ENCODE measurements at places on chromosomes 4 and X.

DNA sequence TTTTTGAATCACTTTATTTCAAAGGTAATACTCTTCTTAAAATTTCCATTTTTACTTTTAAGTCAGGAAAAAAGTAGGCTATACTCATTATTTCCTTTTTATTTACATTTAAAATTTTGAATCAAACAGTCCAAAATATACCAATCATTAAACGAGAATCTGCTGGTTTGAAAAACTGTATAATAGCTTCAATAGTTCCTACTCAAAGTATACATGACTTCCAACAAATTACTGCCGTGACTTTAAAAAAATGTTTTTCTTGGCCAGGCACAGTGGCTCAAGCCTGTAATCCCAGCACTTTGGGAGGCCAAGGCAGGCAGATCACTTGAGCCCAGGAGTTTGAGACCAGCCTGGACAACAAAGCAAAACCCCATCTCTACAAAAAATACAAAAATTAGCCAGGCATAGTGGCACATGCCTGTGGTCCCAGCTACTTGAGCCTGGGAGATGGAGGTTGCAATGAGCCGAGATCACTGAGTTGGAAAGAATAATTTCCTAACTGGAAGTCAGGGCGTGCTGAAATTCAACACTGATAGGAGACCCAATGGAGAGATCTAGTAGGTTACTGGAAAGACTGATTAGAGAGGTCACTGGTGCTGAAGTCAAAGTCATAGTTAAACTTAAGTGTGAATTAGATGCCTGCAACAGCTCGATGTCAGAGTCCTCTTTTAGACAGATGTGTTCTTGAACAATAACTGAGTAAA lies 9.0 kb downstream of the KLHL8 start:
- no peak for DNase-seq

DNA sequence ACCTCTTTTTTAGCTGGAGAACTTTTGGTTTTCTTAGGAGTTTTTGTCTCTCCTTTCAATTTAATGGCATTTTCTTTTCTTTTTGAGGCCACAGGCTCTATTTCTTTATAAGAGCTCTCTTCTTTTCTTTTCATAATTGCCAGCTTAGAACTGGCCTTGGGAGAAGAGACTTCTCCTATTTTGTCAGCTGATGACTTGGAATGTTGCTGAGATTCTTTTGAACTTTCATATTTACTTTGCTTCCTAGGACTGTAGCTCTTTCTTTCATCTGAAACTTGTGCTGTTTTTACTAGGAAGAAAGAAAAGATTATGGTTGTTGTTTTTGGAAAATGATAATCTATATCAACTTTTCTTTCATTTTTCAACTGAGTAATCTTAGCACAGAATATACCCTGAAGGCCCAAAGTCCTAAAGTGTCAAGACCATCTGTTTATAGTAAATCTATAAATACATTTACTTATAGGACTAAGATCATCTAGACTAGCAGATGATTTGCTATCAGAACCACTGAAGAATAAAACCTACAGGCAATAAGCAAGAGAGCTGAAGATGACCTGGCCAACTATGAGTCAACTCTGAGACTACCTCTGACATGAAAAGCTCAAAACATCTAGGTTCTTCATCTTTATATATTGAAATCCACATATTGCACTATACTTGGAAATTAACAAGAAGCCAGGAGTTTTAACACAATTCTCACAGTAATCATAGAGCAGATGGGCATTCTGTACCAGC lies 45.6 kb downstream of the RFC1 start:
- DNase-seq, result no peak

DNA sequence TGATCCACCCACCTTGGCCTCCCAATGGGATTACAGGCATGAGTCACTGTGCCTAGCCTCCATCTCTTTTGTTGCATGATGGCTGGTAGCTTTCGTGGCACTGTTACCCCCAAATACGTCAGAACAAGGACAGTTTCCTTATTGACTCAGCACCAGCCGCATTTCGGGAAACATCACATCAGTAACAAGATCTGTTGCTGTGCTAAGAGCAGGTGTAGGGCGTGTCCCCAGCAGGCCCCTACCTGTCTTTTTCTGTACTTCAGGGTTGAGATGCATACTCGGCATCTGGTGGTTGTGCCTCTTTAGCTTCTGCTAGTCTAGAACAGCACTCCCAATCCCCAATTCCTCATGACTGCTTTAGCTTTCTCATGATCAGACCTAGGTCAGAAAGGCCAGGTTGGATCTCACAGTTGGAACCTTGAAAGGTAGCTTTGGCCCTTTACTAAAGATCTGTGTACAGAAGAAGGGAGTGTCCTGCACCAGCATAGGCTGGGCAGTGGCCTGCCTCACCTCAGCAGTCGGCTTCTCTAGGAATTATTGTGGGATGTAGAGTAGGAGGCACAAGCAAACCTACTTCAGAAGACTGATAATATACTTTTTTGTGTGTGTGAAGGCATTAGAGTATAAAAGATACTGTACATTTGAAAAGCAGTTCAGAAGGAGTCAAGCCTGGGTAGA lies 36.8 kb downstream of the NSD2 start:
- no peak for DNase-seq

DNA sequence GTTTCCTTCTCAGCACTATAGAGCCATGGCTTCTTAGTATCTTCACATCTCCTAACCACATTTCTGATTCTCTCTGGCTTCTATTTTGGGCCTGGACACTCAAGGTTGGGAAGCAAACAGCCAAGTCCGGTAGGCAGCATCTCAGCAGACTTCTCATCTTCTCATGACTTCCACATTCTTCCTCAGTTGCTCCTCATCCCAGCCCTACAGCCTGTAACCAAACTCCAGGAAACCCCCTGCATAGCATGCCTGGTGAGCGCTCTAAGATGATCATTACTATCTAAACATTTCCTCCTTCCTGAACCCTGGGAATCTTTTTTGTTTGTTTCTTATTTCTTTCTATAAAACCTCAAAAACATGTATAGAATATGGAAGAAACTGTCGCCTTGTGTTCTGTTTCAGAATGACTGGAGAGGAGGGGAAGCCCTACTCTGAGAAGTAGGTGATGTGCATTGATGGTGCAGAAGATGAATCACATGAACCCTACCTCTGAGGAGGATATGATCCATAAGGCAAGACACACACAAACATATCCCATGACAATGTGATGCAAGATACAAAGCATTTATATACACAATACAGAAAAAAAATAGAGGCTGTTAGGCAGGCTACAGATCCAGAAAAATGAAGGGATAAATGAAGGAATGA lies 219.8 kb upstream of the GYPA start:
- DNase-seq, result no peak

DNA sequence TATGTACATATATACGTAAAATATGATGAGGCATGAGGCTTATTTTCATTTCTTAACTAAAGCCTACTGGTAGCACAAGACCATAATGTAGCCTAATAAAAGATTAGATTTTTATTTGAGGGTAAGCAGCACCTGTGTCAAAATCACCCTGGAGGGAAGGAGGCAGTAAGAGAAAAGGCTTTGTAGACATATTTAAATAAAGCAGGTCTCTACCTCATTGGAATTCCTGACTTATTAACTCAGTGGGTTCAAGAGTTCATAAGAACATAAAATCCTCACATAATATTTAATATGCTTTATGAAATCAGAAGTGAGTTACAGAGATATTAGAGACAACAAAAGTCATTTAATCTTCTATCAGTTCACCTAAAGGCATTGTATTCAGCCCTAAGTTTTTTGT lies 261.6 kb upstream of the ANKRD50 start:
- DNase-seq, result no peak

GRCh38 chr4:113952452-113953029 lies 26.9 kb downstream of the ARSJ start:
- DNase-seq, result peak; percentile 78
